Stromal cell of bone marrow (primary cell): ENCODE measurements at places on chromosomes 2 and 18.

GRCh38 chr2:48112911-48113680, 206.8 kb upstream of the FBXO11 start:
- no peak for DNase-seq

DNA sequence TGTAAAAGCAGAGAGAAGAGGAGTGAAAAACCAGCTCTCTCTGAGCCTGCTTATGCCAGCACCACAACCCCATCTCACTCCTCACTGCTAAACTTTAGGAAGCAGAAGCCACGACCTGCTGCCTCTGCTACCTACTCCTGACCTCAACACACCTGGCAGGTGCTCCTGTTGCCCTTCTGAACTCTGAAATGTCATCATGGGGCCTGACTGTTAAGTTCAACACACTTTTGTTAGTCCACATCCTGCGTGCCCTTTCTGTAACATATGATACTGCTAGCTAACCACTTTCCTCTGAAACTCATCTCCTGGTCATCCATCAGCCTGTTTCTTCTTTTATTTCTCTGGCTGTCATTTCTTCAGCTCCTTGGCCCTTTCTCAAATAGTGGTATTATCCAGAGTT, 118.1 kb downstream of the EPB41L3 start:
- no peak for DNase-seq

- no peak for DNase-seq
Observed at GRCh38 chr2:27915874-27916273, 25.3 kb downstream of the BABAM2 start.

GRCh38 chr2:176076796-176077195, 7.0 kb downstream of the EVX2 start:
- no peak for DNase-seq

DNA sequence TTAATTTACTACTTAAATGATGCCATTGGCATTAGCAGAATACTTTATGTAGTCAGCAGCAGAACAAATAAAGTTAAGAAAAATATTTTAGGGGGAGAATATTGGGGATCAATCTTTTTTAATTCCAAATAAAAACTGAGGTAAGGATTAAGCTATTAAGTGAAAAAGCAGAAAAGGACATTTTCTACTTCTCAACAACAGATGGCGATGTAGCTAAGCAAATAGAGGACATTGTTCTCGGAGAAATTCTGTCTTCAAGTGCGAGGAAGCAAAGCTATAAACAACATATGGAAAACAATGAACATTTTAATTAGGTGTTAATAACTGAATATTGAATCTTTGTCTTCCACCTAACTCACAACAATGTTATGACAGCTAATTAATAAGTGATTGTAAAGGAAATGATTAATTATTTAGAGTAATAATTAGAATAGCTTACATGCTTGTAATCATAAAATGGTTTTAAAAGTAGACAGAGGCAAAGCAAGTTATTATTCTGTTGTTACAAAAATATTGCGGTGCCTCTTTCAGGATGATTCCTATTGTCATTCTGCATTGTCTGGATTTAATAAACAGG, 32.9 kb upstream of the CCDC93 start:
- DNase-seq, result no peak

- no peak for DNase-seq
Observed at GRCh38 chr2:143436951-143437350, 307.7 kb downstream of the ARHGAP15 start.

GRCh38 chr2:173400760-173401159, 46.1 kb downstream of the CDCA7 start:
- DNase-seq, result no peak
